Prostate gland (tissue), 2 donors: ENCODE measurements at places on chromosomes 12 and 14. TPM values are rescaled to one million over a fixed set of nuclear protein-coding genes. Genes with fewer than 3 reads are reported as not detected.
A peak's percentile ranks its signal among the peaks of the same experiment; 100 is the strongest.

The TSPAN31 gene
- 40.4 TPM for total RNA-seq

GRCh38 chr12:67649261-67649569 lies 670 bp downstream of the DYRK2 start:
- H3K4me1 ChIP-seq: peaks cover 3% of the 10 kb centered on the region
- H3K4me3 ChIP-seq: peak overlapping the region; percentile 86
- H3K36me3 ChIP-seq: no peaks in the 10 kb centered on the region
- H3K27ac ChIP-seq: peak overlapping the region; percentile 87
- DNase-seq: no peak
- no peaks in the 10 kb centered on the region for H3K27me3 ChIP-seq

DNA sequence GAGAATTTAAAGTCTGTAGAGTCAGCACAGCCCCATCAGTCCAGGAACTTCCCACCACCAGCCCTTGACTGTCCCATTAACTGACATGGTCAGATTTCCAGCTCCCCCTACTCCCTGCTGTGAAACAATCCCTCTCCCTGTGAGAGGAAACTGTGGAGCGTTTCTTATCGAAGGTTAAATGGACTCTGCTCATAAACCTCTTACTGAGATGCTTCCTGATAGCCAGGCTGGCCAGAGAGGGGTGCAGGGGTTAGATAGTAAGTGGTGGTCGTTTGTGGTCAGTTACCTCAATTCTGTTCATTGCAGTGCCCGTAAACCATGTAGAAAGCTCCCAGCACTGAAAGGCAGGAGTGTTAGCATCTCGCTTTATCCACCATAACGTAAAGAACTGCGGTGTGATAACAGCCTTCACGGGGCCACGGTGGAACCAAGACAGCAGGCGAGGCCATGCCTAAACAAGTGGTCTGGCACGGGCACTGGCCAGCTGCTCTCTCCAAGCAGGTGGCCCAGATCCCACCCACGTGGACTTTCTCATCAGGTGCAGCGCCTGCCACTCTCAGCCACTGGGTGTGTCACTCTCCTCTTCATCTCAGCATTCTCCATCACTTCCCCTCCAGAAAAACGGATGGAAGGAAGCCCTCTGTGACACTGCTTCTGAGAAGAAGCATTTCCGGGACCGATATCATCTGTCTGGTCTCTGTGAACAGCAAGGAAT lies 102.2 kb downstream of the FBXL14 start:
- no peaks in the 10 kb centered on the region for H3K36me3 ChIP-seq
- peaks cover 7% of the 10 kb centered on the region for H3K4me1 ChIP-seq
- no peak overlapping the region for H3K27ac ChIP-seq
- H3K4me3 ChIP-seq: no peak overlapping the region
- no peaks in the 10 kb centered on the region for H3K27me3 ChIP-seq

GRCh38 chr14:100539766-100540140 lies 47.5 kb downstream of the BEGAIN start:
- no peaks in the 10 kb centered on the region for H3K27me3 ChIP-seq
- DNase-seq: no peak
- no peaks in the 10 kb centered on the region for H3K4me1 ChIP-seq
- H3K36me3 ChIP-seq: no peaks in the 10 kb centered on the region
- H3K4me3 ChIP-seq: no peak overlapping the region

- no peaks in the 10 kb centered on the region for H3K4me1 ChIP-seq
- H3K36me3 ChIP-seq: no peaks in the 10 kb centered on the region
- no peak overlapping the region for H3K27ac ChIP-seq
- H3K4me3 ChIP-seq: no peak overlapping the region
- no peaks in the 10 kb centered on the region for H3K27me3 ChIP-seq
- DNase-seq: no peak
These were observed 131.6 kb downstream of the SEC23A start for GRCh38 chr14:38971258-38971921.

The CELA1 gene
- not detected for total RNA-seq

The B4GALNT1 gene
- 2.2 TPM for total RNA-seq

DNA sequence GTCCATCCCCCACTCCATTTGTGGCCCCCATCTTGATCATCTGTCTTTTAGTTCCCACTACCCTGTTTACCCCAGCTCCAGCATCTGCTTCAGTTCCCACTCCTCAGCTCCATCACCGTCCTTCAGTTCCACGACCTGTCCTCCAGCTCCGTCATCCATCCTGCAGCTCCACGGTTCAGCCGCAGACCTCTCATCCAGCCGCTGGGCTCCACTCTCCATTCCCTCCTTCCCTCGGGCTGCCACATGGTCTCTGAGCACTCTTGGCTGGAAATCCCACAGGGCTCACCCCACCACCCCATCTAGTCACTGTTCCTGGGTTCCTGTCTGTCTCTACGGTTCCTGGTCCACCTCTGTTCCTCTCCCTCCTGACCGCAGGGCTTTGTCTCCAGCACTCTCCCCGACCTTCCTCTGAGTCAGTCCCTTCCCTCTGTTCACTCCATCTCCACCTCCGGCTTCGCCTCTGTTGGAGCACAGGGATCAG lies 3.3 kb upstream of the P3H3 start:
- no peak overlapping the region for H3K27ac ChIP-seq
- no peak overlapping the region for H3K4me3 ChIP-seq
- no peaks in the 10 kb centered on the region for H3K4me1 ChIP-seq

- H3K27me3 ChIP-seq: no peaks in the 10 kb centered on the region
- H3K4me3 ChIP-seq: no peak overlapping the region
- H3K27ac ChIP-seq: no peak overlapping the region
- no peaks in the 10 kb centered on the region for H3K36me3 ChIP-seq
These were observed 239.2 kb upstream of the FKBP4 start for GRCh38 chr12:2555487-2556082.

- H3K27ac ChIP-seq: no peak overlapping the region
- H3K27me3 ChIP-seq: no peaks in the 10 kb centered on the region
- H3K36me3 ChIP-seq: no peaks in the 10 kb centered on the region
- no peaks in the 10 kb centered on the region for H3K4me1 ChIP-seq
- H3K4me3 ChIP-seq: no peak overlapping the region
- DNase-seq: no peak
These were observed 291.2 kb downstream of the AKAP6 start for GRCh38 chr14:32620303-32620702.

- no peaks in the 10 kb centered on the region for H3K27me3 ChIP-seq
- no peak overlapping the region for H3K4me3 ChIP-seq
- H3K36me3 ChIP-seq: no peaks in the 10 kb centered on the region
- H3K4me1 ChIP-seq: peaks cover 17% of the 10 kb centered on the region
These were observed 41.8 kb downstream of the DGLUCY start for GRCh38 chr14:91155626-91156089.
